Right ventricle myocardium superior (tissue), 1 donor: ENCODE measurements at places on chromosomes 12 and 14. TPM values are rescaled to one million over a fixed set of nuclear protein-coding genes. Genes with fewer than 3 reads are reported as not detected.

DNA sequence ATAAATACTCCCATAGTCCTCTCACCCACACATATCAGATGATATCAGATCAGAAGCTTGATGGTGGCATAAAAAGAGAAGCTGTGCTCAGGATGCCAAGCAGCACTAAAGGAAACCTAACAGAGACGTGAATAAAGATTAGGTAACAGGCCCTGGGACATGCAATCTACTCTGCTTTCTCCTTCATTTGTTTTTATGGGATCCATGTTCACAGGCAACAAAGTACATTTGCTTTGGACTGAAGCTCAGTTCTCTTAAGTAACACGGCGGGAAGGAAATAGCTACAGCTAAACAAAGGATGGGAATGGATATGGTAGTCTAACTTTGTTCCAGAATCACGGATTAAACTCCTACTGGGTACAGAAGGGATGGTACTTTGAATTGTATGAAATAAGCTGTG lies 119.5 kb downstream of the TTC7B start:
- DNase-seq = no peak

GRCh38 chr12:51972849-51973273 lies 21.4 kb downstream of the ACVR1B start:
- DNase-seq = peak; percentile 71

DNA sequence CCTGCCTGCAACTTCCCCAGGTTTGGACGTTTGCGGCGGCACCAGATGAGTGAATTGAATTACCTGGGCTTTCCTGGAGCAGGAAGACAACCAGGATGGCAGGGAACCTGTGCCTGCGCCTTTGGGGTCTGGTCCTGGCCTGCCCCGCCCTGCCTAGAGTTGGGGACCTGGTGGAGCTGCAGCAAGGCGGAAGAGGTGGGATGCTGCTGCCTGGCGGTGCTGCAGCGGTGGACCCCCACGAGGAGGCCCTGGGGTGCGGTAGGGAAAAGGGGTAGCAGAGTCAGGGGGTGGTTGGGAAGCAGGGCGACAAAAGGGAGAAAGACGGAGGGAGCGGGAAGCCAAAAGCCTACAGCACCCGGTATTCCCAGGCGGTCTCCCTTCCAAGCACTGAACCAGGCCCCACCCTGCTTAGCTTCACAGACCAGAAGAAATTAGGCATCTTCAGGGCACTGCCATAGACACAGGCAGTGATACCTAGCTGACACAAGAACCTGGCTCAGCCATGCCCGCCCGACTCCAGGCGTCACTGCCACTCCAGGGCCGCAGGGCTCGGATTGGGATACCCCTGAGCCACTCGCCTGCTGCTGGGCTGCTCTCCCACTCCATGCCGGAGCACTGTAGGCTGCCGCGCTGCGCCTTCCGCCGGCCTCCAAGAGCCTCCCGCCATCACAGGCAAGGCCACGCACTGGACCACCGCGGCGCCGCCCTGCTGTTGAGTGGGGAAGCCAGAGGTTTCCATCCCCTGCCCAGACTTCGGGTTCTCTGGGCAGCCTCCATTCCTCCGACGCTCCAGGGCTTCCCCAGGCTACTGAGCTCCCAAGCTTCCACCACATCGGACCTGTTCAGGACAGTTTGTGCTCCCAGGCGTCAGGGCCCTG lies 155.2 kb upstream of the ALG10B start:
- DNase-seq = no peak

DNA sequence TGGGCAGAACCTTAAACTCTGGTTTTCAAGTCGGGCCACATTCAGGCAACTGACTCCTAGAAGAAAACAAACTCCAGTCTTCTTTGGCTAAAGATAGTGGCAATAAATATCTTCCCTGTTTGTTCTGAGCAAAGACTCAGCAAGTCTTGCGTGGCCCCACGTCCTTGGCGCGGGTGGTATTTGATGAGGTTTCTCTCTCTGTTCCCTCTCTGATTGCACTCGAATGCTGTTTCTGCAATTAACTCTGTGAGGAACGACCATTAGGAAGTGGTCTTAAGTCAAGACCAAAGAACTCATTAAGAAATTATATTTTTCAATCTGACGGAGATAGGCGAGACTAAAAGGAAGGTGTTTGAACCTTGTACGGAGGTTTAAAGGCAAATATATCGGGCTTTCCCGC lies 177.6 kb downstream of the TMEM132C start:
- DNase-seq = no peak

DNA sequence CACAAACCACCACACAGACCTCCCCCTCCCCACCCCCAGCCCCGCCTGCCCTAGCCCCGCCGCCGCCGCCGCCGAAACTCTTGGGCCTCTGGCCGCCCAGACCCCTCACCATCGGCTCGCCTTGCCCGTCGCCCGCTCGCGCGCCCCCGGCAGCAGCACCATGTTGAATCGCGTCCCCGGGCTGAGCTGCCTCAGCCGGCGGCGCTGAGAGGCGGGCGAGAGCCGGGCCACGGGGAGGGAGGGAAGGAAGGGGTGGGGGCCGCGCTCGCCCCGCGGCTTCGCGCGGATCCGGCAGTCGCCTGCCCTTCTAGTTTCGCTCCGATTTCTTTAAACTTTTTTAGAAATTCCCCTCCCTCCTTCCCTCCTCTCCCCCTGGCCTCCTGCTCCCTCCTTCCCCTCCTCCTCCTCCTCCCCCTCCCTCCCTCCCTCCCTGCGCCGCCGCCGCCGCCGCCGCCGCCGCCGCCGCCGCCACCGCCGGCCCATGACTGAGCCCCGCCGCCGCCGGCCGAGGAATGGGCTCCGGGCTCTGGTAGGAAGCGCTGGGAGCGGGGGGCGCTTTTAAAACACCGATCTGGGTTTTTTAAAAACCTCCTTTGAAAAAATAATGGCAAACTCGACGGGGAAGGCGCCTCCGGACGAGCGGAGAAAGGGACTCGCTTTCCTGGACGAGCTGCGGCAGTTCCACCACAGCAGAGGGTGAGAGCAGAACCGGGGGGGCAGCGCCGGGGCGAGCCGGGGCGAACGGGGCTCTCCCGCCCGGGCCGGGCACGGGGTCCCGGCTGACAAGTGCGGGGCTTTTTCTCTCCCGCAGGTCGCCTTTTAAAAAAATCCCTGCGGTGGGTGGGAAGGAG lies at the start of gene ARID2:
Gene ARID2 (plus strand): TSS at position 474 of the 851 bp plus-strand sequence. CDS start 131 bp downstream, at position 605.
- peak; percentile 75 for DNase-seq

GRCh38 chr14:70005281-70005805 lies 126.1 kb downstream of the SMOC1 start:
- no peak for DNase-seq

GRCh38 chr12:32989705-32990104 lies 93.1 kb upstream of the PKP2 start:
- DNase-seq = no peak

- DNase-seq = no peak
Measured at GRCh38 chr12:106651552-106651951, 68.7 kb downstream of the RFX4 start.

DNA sequence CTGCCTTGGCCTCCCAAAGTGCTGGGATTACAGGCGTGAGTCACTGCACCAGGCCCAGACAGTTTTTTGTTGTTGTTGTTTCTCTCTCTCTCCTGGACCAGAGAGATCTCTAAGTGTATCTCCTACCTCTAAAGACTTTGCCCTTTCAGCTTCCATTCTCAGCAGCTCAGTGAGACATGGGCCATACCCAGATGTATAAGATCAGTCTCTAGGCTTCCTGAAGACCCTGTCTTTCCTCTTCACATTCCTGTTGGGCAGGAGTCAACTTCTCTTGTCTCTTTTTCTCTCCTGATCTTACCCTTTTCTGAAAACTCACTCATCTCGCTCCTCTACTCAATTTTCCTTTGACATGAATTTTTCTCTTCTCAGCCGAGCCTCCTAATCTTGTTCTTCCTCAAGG lies 42.0 kb downstream of the KCNK13 start:
- DNase-seq = no peak

DNA sequence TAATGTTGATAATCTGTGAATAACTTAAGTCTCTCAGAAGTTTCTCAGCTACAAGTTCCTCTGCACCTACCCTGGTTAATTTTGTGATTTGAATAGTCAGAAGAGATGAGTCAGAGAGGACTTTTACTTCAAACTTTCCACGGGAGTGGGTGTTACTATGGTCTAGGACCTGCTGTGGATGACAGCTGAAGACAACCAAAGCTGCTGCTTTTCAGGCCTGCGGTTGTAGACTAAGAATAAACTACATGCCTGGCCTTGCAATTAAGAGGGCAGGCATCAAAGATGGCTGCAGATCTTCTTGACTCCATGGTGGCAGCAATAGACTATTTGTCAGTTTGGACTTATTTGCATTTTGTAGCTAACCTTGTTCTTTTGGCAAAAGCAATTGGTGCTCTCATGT lies 227.1 kb upstream of the KRR1 start:
- DNase-seq = no peak

DNA sequence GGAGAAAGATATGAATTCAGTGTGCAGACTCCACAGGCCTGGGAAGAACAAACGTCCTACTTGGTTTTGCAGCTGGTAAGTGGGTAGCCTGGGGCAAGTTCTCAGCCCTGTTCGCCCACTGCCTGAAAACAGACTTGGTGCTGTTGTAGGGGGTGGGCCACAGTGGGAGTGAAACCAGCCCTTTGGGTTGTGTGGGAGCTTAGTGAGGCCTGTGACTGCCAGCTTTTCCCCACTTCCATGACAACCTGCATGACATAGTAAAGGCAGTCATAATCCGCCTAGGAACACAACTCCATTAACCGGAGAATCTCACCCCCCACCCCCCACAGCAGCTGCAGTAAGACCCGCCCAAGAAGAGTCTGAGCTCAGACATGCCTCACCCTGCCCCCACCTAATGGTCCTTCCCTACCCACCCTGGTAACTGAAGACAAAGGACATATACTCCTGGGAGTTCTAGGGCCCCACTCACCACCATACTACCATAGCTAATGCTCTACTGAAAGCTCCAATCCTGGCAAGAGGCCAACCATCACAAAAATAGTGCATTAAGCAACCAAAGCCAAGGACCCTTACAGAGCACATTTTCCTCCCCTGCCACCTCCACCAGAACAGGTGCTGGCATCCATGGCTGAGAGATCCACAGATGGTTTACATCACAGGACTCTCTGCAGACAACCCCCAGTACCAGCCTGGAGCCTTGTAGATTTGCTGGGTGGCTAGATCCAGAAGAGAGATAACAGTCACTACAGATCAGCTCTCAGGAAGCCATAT lies 39.8 kb upstream of the LMNTD1 start:
- DNase-seq = no peak

DNA sequence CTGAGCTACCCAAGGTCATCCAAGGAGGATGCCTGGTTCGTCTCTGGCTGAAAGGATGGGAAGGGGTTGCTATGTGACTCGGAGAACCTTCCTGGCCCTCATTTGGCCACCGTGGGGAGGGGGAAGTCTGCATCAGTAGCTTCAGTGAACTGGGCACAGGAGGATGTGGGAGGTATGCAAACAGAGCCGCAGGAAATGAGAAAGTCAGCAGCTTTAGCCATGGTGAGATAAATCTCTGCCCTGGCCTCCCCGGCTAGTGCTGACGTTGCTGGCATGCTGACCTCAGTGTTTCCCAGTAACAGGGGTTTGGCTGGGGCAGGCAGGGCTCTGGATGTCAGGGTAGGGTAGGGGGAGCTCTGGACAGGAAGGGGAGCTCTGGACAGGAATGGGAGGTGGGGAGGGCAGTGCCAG lies 2.3 kb upstream of the CEBPE start:
- peak; percentile 47 for DNase-seq

DNA sequence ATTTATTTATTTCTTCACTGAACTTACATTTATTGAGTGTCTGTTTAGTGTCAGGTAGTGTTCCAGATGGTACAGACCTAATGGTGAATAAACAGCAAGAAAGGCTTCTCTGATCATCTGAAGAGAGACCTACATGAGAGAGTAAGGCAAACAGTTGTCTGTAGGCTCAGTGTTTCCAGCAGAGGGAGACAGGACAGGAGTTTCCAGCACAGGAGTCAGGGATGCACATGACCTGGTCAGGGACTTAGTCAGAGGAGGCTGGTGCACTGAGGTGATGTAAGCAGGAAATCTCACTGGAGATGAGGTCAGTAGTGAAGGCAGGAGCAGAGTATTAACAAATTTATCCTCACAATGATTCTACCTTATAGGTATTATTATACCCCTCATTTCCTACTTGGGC lies 233.2 kb downstream of the MDGA2 start:
- no peak for DNase-seq

DNA sequence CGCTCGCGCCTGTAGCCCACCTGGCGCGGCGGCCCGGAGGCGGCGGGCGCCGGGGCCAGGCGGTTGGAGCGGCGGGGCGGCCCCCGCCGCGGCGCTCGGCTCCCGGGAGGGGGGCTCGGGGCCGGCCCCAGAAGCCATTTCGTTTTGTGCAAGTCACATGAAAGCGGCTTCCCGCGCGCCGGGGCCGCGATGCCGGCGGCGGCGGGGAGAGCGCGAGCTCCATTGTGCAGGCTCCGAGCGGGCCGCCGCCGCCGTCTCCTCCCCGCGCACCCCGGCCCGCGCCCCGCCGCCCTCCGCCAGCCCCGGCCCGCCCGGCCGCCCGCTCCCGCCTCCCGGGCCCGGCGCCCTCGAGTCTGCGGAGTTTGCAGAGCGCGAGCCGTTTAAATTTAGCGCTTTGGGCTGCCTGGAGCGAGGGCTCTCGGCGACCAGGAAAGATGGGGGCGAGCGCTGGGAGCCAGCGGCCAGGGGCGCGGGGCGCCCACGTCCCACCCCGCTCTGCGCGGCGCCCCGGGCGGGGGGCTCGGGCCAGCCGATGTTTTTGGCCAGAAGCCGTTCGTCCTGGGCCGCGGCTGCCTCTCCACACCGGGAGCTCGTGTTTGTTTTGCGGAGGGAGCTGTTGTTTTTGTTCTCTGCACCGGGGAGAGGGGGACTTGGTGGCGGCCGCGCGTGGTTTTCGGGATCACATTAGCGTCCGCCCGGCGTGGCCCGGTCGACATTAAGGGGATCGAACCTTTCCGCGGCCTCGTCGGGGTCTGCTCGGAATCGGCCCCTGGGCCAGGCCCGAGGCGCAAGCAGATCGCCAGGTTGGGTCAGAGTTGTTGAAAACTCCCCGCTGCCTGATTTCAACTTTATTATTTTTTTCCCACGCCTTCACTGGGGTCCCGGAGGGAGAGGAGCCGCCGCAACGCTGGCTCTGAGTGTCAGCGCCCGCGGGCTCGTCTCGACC lies 982 bp downstream of the BCL7A start:
- DNase-seq = no peak

GRCh38 chr14:67584978-67585377 lies 15.1 kb downstream of the PIGH start:
- no peak for DNase-seq

DNA sequence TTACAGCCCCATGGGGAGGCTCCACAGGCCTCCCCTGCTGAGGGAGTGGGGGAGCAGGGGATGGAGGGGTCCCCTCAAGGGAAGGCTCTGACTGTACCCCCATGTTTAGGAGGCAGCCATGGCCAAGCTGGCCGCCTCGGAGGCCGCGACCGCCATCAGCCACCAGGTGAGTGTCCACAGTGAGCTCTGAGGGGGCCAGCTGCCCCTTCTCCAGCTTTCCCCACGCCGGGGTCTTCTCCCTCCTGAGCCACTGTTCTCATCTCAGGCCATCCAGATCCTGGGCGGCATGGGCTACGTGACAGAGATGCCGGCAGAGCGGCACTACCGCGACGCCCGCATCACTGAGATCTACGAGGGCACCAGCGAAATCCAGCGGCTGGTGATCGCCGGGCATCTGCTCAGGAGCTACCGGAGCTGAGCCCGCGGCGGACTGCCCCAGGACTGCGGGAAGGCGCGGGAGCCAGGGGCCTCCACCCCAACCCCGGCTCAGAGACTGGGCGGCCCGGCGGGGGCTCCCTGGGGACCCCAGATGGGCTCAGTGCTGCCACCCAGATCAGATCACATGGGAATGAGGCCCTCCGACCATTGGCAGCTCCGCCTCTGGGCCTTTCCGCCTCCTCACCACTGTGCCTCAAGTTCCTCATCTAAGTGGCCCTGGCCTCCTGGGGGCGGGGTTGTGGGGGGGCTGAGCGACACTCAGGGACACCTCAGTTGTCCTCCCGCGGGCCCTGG lies 13.6 kb downstream of the ACADS start:
- no peak for DNase-seq

Gene KLHL33
- total RNA-seq = 0.70 TPM

Gene GYS2
- total RNA-seq = not detected

Gene RIMBP2
- not detected for total RNA-seq

Gene SYT10
- not detected for total RNA-seq
